Regular cardiac myocyte (primary cell): ENCODE measurements at places on chromosomes 1 and 21. TPM values are rescaled to one million over a fixed set of nuclear protein-coding genes. Genes with fewer than 3 reads are reported as not detected.

Gene HIVEP3
- 1.5 and 2.0 TPM in 2 replicates for total RNA-seq

Gene PAPPA2
- 2.9 and 4.8 TPM in 2 replicates for total RNA-seq

Gene HFM1
- under 0.01 and 0.28 TPM in 2 replicates for total RNA-seq

Gene ADGRB2
- total RNA-seq: 2.1 and 8.2 TPM in 2 replicates

Gene VWA1
- 2.9 and 9.0 TPM in 2 replicates for total RNA-seq

Gene GJC2
- total RNA-seq: 2.7 and 3.1 TPM in 2 replicates

Gene MRAP
- not detected in 2 replicates for total RNA-seq

Gene AK5
- total RNA-seq: 77.0 and 80.9 TPM in 2 replicates

Gene RGSL1
- total RNA-seq: not detected in 2 replicates

Gene CD52
- not detected in 2 replicates for total RNA-seq

Gene RIPPLY3
- not detected in 2 replicates for total RNA-seq

Gene EDN2
- 0.28 TPM in 1 of 2 replicates, not detected in the other for total RNA-seq

Gene ANKRD34A
- total RNA-seq: 0.28 and 0.38 TPM in 2 replicates

Gene ZMYND12
- total RNA-seq: 0.38 and 1.4 TPM in 2 replicates

Gene FAM78B
- total RNA-seq: under 0.01 and 0.28 TPM in 2 replicates

Gene PHTF1
- total RNA-seq: 38.1 and 38.9 TPM in 2 replicates

Gene METTL18
- 7.6 and 8.2 TPM in 2 replicates for total RNA-seq

Gene SELENBP1
- 18.8 and 19.7 TPM in 2 replicates for total RNA-seq

Gene CADM3
- 0.28 TPM in 1 of 2 replicates, not detected in the other for total RNA-seq

Gene SPRR1B
- not detected in 2 replicates for total RNA-seq

Gene SERTAD4
- 11.8 and 12.1 TPM in 2 replicates for total RNA-seq

Gene GJA9
- total RNA-seq: not detected in 2 replicates
